ENCODE measurements at places on chromosomes 3 and 15.

DNA sequence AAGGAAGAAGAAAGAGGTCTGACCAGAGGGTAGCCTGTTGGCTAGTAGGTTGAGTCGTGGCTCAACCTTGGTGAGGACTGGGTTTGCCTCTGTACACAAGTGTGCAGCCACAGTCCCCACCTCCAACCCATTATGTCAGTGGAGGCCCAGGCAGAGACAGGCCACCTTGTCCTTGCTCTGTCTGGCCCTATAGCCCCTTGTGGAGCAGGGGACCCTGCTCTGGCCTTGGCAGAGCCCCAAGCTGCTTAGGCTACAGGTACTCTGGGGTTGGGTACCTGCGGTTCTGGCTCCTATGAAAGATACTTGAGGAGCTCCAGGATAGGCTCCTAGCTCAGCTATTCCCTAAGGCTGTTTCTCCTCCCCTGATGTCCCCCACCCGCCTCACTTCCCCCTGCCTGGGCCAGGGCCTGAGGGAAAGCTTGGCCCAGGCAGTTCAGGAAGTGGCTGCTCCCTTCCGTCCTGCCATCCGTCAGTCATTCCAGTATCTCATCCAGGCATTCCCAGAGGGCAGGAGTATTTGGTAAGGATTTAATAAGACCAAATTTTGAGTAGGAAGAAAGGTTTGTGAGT lies 44.0 kb downstream of the FGD5 start:
- no peak for DNase-seq

GRCh38 chr3:177836671-177837070 lies 639.4 kb upstream of the TBL1XR1 start:
- DNase-seq: no peak

GRCh38 chr3:160935413-160936095 lies 169.6 kb downstream of the B3GALNT1 start:
- no peak for DNase-seq

DNA sequence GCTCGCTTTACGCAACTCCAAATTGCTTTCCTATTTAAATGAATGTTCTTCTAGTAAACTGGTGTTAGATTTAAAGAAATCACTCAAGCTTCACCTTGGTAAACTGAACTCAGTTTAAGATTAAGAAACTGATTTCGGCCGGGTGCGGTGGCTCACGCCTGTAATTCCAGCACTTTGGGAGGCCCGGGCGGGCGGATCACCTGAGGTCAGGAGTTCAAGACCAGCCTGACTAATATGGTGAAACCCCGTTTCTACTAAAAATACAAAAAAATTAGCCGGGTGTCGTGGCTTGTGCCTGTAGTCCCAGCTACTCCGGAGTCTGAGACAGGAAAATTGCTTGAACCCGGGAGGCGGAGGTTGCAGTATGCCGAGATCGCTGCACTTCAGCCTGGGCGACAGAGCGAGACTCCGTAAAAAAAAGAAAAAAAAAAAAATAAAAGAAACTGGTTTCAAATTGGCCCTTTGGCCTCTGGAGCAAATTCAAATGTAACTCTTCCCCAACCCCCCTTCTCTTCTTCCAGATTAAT lies 1.7 kb downstream of the SKIL start:
- no peak for DNase-seq

GRCh38 chr3:133364704-133365103 lies 35.2 kb upstream of the BFSP2 start:
- no peak for DNase-seq

GRCh38 chr15:52679232-52680040 lies at the start of gene ATOSA:
Gene ATOSA, minus strand, starts transcription at chr15:52679388. Its CDS starts 1,367 bp downstream, at chr15:52678021.
- DNase-seq: peak; percentile 73

- DNase-seq: no peak
These were observed 39.0 kb upstream of the CBLB start for GRCh38 chr3:105907777-105908176.
